Germinal center (tissue), 1 donor: ENCODE measurements at places on chromosomes 7 and 10.

DNA sequence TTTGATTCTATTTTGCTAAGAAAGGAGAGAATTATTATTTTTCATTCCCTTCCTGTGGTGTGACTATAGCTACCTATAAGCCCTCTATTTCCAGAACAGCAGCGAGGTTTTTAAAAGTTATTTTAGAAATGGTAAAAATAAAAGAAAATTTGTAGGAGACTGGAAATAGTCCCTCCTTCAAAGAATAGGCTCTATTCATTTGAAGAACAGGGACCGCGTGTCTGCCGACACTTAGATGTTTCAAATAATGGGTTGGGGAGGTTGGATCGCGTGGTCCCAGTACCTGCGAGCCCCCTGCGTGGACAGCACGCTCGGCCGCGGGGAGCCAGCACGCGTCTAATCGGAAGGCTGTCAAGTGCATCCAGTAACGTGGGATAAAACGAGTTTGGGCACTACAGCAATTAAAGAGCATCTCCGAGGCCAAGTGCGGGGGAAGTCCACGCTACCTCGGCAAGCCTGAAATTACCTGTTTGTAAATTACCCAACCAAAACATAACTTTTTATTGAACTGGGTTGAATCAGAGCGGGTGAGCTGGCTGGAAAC, 1.0 kb downstream of the CACNA2D1 start:
- DNase-seq = no peak

DNA sequence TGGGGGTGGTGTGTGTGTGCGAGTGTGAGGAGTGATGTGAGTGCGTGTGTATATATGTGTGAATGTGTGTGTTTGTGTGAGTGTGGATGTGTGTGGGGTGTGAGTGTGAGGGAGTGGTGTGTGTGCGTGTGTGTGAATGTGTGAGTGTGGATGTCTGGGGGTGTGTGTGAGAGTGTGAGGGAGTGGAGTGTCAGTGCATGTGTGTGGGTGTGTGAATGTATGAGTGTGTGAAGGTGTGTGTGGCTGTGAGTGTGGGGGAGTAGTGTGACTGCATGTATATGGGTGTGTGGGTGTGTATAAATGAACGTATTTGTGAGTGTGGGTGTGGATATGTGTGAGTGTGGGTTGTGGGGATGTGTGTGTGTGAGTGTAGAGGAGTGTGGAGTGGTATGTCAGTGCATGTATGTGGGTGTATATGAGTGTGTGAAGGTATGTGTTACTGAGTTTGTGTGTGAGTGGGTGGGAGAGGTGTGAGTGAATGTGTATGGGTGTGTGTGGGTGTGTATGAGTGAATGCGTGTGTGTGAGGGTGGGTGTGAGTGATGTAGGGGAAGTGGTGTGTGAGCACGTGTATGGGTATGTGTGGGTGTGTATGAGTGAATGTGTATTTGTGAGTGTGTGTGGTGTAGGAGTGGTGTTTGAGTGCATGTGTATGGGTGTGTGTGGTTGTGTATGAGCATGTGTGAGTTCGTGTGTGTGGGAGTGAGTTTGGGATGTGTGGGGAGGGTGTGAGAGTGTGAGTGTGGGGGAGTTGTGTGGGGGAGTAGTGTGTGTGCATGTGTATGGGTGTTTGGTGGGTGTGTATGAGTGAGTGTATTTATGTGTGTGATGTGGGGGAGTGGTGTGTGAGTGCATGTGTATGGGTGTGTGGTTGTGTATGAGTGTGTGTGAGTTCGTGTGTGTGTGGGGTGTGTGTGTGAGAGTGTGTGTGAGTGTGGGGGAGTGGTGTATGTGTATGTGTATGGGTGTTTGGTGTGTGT, 28.5 kb upstream of the NUB1 start:
- no peak for DNase-seq

GRCh38 chr7:115516341-115516740, 514.2 kb downstream of the TFEC start:
- DNase-seq = no peak

DNA sequence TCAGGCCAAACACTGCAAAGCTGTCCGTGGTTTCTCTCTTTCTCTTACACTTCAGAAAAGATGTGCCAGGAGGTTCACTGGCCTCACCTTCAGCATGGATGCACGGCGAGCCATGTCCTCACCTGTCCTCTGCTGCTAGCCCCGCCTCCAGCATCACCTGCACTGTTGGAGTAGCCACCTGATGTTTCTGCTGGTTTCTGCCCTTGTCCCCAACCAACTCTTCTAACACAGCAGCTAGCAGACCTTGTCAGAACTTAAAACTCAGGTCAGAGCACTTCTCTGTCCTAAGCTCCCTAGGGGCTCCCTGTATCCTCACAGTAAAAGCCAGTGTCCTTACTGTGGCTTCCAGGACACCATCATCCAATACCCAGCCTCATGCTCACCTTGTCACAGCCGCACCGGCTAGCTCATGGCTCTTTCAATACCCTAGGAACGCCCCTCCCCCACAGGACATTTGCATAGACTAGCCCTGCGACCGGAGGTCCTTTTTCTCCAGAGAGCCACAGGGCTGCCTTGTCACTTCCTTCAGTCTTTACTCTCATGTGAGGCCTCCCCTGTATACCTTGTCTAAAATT, 15.2 kb downstream of the PALD1 start:
- peak; percentile 79 for DNase-seq

DNA sequence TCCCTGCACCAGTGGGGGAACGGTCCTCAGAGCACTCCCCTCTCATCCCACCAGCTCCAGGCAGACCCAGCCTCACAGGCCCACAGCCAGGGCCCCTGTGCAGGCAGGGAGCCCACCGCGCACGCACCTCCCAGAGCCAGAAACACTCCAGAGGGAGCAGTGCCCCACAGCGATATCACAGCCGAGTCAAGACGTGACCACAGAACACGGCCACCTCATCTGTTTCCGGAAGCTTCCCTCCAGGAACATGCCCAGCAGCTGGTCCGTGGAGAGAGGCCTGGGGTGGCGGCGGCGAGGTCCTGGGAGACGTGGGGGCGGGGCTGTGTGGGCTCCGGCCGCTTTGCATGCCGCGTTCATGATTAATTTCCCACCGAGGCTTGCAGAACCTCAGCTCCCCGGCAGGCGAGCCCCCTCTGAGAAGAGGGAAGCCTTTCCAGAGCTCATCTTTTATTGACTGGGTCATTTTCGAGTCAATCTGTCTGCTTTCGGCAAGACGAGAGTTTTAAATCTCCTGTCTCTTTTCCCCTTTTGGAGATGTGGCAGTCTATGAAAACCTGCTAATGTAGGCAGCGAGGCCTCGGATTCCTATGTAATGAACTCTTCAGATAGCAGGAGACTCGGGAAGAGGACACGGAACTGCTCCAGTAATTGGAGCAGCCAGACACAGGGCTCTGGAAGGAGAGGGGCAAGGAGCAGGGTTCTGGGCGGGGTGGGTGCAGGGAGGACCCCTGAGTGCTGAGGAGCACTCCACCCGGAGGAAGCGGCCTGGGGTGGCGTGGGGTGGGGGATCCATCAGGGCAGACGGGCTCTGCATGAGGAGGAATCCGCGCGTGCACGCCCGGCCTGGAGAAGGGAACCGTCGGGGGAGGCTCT, 242.8 kb downstream of the ELFN1 start:
- peak; percentile 52 for DNase-seq

DNA sequence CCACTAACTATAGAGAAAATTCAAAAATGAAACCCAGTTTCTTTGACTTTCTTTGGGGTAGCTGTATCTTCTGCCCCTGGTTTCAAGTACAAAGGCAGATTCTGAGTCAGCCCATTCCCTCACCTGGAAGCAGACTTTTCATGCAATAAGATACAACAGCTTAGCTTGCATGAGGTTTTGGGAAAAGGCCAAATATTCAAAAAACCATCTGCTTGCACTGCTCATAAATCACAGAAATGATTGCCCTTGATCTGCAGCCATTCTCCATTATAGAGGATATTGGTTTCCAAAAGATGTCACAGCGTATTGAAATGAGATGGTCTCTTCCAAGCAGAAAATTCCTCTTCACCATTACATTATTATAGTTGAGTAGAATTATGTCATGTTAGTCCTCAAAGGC, 354.0 kb downstream of the PHF14 start:
- DNase-seq = no peak

GRCh38 chr10:25758041-25758457, 176.0 kb upstream of the MYO3A start:
- DNase-seq = no peak

GRCh38 chr7:134714470-134715205, 64.8 kb upstream of the CALD1 start:
- no peak for DNase-seq

DNA sequence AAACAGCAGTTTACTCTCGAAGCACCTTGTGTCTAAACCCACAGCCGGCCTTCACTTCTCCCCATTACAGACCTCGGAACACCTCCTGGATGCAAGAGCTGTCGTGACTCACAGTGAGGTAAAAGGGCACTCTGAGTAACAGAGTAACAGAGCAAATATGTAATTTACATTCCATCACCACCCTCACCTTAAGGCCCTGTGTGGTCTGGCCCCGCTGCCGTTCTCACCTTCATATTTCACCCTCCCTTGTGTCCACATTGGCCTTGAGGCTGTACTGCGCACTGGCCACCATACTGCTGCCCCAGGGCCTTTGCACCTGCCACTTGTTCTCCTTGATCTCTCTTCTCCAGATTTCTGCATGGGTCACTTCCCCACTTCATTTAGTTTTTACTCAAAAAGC, 12.6 kb downstream of the FFAR4 start:
- DNase-seq = no peak

DNA sequence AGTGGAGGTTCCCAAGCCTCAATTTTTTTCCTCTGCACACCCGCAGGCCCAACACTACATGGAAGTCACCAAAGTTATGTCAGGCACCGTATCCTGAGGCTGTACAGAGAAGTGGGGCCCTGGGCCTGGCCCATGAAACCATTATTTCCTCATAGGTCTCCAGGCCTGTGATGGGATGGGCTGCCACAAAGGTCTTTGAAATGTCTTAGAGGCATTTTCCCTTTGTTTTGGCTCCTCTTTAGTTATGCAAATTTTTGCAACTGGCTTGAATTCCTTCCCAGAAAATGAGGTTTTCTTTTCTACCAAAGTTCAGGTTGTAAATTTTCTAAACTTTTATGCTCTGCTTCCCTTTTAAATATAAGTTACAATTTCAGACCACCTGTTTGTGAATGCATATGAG, 365.2 kb downstream of the HGF start:
- no peak for DNase-seq

DNA sequence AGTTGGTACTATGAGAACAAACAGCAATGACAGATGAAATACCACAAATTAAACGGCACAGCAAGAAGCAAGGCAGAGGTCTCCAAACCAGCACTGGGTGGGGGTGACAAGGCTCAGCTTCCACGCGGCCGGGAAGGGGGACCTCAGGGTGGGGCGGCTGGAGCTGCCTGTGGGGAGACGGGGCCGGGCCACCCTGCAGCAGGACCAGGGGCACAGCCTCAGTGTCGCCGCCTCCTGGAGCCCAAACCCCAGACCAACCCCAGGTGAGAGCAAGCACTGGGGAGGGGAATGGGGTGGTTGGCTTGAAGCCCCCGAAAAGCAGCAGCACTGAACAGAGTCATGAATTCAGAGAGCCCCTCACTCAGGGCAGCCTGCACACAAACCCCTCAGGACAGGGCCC, 49.3 kb upstream of the PRKAR1B start:
- no peak for DNase-seq

DNA sequence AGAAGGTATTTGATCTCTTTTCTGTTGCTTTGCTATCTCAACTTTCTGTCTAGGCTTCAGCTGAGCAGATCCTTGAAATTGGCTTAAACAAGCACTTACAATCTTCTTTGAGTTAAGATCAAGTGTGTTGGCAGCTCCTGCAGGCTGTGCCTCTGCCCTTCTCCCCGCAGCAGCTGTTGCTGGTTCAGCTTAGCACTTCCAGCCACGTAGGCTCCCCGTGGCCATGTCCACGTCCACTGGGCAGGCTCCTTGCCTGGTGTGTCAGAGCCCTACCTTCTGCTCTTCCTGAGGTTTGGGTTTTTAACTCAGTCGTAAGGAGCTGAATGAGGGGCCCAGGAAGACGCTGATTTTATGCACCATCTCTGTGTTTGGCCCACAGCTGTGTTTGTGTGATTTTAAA, 47.2 kb downstream of the CAMK1D start:
- DNase-seq = no peak

- DNase-seq = peak; percentile 41
These were observed 147.3 kb downstream of the CELF2 start for GRCh38 chr10:11164803-11165590.

- DNase-seq = no peak
These were observed 538.5 kb upstream of the FOXK1 start for GRCh38 chr7:4143511-4144171.

DNA sequence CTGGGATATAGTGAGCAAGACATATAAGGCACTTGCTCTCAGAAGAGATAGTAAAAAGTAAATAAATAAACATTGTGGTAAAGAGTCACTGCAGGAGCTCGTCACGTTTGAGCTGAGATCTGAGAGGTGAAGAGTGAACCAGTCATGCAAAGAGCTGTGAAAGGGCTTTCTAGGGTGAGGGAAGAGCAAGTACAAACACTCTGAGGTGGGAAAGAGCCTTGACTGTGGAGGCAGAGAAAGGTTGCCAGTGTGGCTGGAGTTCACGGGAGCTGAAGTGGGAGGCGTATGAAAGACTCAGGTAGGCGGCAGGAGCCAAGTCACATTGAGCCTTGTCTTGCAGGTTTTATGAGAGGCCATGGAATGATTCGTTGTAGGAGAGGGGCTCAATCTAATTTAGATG, 141.0 kb downstream of the C1GALT1 start:
- DNase-seq = no peak

GRCh38 chr7:126778101-126778500, 474.6 kb downstream of the GRM8 start:
- no peak for DNase-seq

DNA sequence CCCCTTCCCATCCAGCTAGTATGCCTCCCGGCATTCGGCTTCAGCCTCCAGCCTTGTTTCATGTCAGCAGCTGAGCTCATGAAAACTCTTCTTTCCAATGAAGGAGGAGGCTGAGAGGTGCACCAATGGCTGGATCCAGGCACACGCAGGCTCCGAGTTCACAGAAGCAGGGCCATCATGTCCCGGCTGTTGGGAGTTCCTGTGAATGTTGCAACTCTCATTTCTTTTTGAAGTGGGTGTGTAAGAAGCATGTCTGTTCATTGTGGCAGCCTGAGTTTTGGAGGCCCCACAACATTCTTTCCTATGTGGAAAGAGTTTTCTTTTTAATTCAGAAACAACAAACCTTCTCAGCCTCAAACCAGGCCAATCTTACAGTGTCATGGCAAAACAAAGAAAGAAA, 89.7 kb downstream of the PTPRE start:
- DNase-seq = no peak

- no peak for DNase-seq
These were observed 43.3 kb upstream of the MTURN start for GRCh38 chr7:30091491-30091912.

DNA sequence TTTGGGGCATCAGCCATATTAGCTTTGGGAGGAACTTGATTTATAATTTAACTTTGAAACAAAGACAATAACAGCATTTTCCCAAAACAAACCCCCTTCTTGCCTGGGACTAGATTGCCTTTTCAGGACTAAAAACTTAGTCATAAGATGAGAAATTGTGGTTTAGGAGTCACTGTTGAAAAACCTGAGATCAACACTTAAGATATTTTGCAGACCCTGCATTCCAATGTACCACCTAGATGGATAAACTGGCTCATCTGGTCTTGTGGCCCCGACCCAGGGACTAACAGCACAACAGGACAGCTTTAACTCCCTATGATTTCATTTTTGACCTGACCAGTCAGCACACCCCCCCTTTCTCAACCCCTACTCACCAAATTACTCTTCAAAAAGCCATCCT, 1165.4 kb downstream of the XPNPEP1 start:
- DNase-seq = no peak
